Activated CD4-positive, alpha-beta T cell treated with anti-CD3 and anti-CD28 coated beads, Interleukin-2, amount 10 ng/mL, durations not matched to agents 24 days and 14 days (primary cell): ENCODE measurements at places on chromosomes 2 and 18. TPM values are rescaled to one million over a fixed set of nuclear protein-coding genes. Genes with fewer than 3 reads are reported as not detected.
A peak's percentile ranks its signal among the peaks of the same experiment; 100 is the strongest.

The METTL8 gene
- 33.1 and 42.9 TPM in 2 replicates for total RNA-seq

GRCh38 chr18:62346333-62347088 lies 21.4 kb downstream of the TNFRSF11A start:
- peaks cover 23% of the 10 kb centered on the region for H3K4me1 ChIP-seq
- H3K36me3 ChIP-seq = peaks cover 8% of the 10 kb centered on the region
- H3K4me3 ChIP-seq = peak overlapping the region; percentile 26
- peak overlapping the region; percentile 80 for H3K27ac ChIP-seq

GRCh38 chr18:59971871-59972428 lies 72.2 kb downstream of the PMAIP1 start:
- H3K4me3 ChIP-seq = no peak overlapping the region
- H3K36me3 ChIP-seq = no peaks in the 10 kb centered on the region
- no peak for DNase-seq
- peaks cover 3% of the 10 kb centered on the region for H3K4me1 ChIP-seq

GRCh38 chr18:34153711-34154110 lies 71.0 kb downstream of the NOL4 start:
- no peak overlapping the region for H3K4me3 ChIP-seq
- no peak for DNase-seq
- no peak overlapping the region for H3K27ac ChIP-seq
- no peaks in the 10 kb centered on the region for H3K36me3 ChIP-seq

GRCh38 chr2:190065839-190066238 lies 3.3 kb upstream of the MSTN start:
- H3K27me3 ChIP-seq = peaks cover 7% of the 10 kb centered on the region
- no peak overlapping the region for H3K27ac ChIP-seq
- no peak for DNase-seq
- H3K4me1 ChIP-seq = no peaks in the 10 kb centered on the region

- no peaks in the 10 kb centered on the region for H3K36me3 ChIP-seq
- no peak overlapping the region for H3K4me3 ChIP-seq
- no peak overlapping the region for H3K27ac ChIP-seq
- no peaks in the 10 kb centered on the region for H3K4me1 ChIP-seq
- H3K27me3 ChIP-seq = peaks cover 2% of the 10 kb centered on the region
- DNase-seq = no peak
Observed at GRCh38 chr2:180577567-180577966, 402.8 kb upstream of the UBE2E3 start.

DNA sequence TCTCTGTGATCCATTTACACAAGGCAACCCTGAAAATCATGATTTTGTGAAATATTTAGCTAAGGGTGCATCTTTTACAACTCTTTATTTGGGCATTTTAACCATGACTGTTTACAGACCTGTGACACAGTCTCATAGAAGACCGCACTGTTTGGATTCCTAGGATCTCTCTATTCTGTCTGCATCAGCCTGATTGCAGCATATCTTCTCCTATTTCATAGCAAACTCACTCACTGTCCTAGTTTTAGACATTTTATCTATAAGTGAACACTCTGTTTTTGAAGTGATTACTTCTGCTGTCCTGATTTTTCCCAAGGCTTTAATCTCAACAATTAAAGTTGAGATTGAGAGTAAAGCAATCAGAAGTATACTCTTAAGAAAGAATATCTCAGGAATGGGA lies 56.2 kb downstream of the CAVIN2 start:
- H3K36me3 ChIP-seq = no peaks in the 10 kb centered on the region
- H3K27ac ChIP-seq = no peak overlapping the region
- no peak for DNase-seq
- no peak overlapping the region for H3K4me3 ChIP-seq

DNA sequence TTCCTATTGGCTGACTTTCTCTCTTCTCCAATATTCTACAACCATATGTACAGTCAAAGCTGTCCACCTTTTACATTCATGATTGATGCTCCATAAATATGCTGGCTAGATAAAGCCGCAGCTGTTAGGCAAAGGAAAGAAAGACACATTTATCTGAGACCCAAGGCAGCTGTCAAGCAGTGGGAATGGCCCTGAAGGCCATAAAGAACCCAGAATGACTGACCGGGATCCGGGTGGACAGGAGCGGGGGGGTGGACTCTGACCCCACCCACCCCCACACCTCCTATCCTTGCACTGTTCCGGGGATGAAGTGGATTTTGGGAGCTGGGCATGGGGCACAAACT lies 116.4 kb downstream of the RTP5 start:
- peaks cover 3% of the 10 kb centered on the region for H3K27me3 ChIP-seq
- no peak overlapping the region for H3K4me3 ChIP-seq
- H3K27ac ChIP-seq = no peak overlapping the region
- peaks cover 6% of the 10 kb centered on the region for H3K4me1 ChIP-seq
- H3K36me3 ChIP-seq = no peaks in the 10 kb centered on the region

- DNase-seq = no peak
- H3K27me3 ChIP-seq = peaks cover 10% of the 10 kb centered on the region
- no peaks in the 10 kb centered on the region for H3K36me3 ChIP-seq
- H3K4me3 ChIP-seq = no peak overlapping the region
- H3K27ac ChIP-seq = no peak overlapping the region
- peaks cover 12% of the 10 kb centered on the region for H3K4me1 ChIP-seq
Observed at GRCh38 chr2:11947956-11948355, 201.5 kb downstream of the LPIN1 start.

DNA sequence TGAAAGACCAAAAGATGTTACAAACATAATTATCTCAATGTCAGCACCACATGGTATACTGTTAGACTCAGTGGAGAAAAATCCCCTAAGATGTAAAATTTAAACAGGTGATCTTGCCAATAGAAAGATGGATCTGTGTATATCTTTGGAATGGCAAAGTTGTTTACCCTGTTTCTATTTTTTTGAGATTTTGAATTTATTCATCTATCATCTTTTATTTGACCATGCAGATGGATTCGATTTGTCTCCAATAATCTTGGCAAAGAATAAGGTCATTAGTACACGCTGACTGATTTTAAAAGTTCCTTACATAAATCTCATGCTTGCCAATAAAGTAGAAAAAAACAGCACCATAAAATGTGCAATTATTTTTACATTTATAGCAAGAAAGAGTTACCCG lies 459.3 kb downstream of the MBD2 start:
- no peak overlapping the region for H3K27ac ChIP-seq
- no peak for DNase-seq
- H3K36me3 ChIP-seq = no peaks in the 10 kb centered on the region
- no peak overlapping the region for H3K4me3 ChIP-seq
- no peaks in the 10 kb centered on the region for H3K27me3 ChIP-seq

GRCh38 chr2:231648579-231649174 lies 56.0 kb downstream of the TEX44 start:
- DNase-seq = peak; percentile 91
- peaks cover 16% of the 10 kb centered on the region for H3K4me1 ChIP-seq
- H3K36me3 ChIP-seq = no peaks in the 10 kb centered on the region
- no peaks in the 10 kb centered on the region for H3K27me3 ChIP-seq

- peaks cover 4% of the 10 kb centered on the region for H3K36me3 ChIP-seq
- H3K27me3 ChIP-seq = no peaks in the 10 kb centered on the region
- peaks cover 37% of the 10 kb centered on the region for H3K4me1 ChIP-seq
- DNase-seq = peak; percentile 77
- peak overlapping the region; percentile 36 for H3K4me3 ChIP-seq
- peak overlapping the region; percentile 9 for H3K27ac ChIP-seq
Observed at GRCh38 chr2:38380397-38381130, 3.5 kb upstream of the ATL2 start.

DNA sequence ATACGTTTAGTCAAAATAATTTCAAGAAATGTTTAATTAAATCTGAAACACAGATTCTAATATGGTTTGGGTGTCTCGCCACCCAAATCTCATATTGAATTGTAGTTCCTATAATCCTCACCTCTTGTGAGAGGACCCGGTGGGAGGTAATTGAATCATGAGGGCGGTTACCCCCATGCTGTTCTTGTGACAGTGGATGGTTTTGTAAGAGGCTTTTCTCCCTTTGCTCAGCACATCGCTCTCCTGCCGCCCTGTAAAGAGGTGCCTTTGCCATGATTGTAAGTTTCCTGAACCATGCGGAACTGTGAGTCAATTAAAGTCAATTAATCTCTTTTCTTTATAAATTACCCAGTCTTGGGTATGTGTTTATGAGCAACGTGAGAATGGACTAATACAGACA lies 1045.1 kb upstream of the POU3F3 start:
- no peak for DNase-seq
- no peaks in the 10 kb centered on the region for H3K36me3 ChIP-seq
- H3K4me1 ChIP-seq = no peaks in the 10 kb centered on the region

GRCh38 chr18:31946305-31947046 lies 3.5 kb upstream of the TRAPPC8 start:
- no peak overlapping the region for H3K4me3 ChIP-seq
- H3K36me3 ChIP-seq = peaks cover under 1% of the 10 kb centered on the region
- peaks cover 19% of the 10 kb centered on the region for H3K4me1 ChIP-seq
- DNase-seq = no peak
- no peak overlapping the region for H3K27ac ChIP-seq
- H3K27me3 ChIP-seq = no peaks in the 10 kb centered on the region

DNA sequence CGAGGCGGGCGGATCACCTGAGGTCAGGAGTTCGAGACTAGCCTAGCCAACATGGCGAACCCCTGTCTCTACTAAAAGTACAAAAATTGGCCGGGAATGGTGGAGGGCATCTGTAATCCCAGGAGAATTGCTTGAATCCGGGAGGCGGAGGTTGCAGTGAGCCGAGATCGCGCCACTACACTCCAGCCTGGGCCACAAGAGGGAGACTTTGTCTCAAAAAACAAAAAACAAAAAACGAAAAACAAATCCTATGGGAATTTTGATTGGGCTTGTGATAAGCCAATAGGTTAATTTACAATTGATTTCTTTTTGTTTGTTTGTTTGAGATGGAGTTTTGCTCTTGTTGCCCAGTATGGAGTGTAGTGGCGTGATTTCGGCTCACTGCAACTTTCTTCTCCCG lies 24.2 kb upstream of the TOGARAM2 start:
- peaks cover 7% of the 10 kb centered on the region for H3K27me3 ChIP-seq
- no peak overlapping the region for H3K4me3 ChIP-seq
- H3K27ac ChIP-seq = no peak overlapping the region
- peaks cover 12% of the 10 kb centered on the region for H3K4me1 ChIP-seq
- no peak for DNase-seq
- H3K36me3 ChIP-seq = no peaks in the 10 kb centered on the region
